ENCODE measurements at places on chromosomes 12 and 14.

DNA sequence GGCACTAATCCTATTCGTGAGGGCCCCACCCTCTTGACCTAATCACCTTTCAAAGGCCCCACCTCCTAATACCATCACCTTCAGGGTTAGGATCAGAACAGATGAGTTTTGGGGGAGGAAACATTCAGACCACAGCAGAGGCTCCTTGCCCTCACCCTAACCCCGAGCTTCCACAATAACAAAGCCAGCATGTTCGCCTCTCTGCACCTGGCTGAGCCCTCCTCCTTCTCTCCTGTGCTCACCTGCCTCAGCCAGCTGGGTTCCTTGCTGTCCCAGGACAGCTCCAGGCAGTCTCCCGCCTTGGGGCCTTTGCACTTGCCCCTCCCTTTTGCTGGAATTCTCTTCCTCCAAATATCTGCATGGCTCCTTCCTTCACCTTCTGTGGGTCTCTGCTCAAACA is 9.7 kb upstream of the RAN start:
- DNase-seq, result no peak

DNA sequence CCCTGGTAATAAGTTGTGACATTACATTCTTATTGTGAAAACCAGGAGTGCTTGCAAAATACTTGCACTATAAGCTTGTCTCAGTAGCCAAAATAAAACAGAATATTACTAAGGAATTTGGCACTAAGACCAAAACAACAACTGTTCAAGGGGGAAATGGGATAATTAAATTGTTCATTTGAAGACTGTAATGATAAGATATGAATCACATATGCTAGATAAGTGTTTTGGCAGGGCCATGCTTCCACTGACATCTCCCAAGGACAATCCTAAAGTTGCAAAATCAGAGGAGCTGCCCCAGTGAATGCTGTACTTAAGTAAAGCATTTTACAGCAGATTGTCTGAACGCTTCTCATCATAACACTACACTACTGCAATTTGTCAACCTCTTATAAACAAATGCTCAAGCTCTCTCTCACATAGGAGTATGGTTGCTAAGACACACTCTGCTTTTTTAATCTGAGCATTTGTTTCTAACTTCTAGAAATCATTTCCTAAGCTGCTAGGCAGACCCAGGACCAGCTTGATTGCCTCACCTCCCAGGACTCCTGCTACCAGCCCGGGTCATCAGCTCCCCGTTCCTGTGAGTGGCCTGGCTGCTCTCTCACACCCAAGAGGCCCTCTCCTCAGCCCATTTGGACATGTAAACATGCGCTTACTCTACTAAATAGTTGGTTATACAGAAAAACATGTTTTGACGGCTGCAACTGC is 191.5 kb downstream of the PAX9 start:
- DNase-seq, result no peak

DNA sequence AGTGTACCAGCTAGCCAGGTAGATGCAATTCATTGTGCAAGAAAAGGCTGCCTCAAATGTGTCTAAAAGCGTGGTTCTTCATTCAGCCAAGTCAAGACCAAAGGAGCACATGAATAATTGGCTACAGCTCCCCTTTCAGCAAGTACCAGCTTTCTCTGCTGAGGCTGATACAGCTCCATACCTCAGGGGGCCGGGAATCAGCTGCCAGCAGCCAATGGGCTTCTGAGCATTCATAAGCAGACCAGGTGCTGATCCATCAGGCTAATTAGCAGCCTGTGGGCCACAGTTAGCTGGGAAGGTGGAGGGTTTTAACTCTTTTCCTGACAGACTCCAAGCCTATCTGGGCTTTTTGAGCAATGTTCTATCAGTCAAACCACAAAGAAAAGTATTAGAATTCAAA is 264.7 kb downstream of the APAF1 start:
- no peak for DNase-seq

DNA sequence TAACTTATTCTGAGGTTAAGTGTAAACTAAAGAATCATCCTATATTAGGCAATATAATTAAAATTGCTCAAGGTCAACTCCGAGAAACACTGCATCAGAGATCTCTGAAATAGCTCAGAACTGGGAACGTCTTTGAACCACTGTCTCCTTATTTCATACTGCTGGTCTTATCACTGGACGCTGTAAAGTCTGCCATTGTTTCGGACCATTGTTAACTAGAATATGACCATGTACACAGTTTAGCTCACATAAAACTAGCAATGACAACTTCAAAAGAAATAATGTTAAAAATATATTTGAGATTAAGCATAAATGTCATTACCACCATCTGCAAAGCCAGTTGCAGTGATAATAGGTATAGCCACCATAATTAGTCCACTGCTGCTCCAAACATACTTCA is 2.9 kb downstream of the ABCD2 start:
- DNase-seq, result no peak

DNA sequence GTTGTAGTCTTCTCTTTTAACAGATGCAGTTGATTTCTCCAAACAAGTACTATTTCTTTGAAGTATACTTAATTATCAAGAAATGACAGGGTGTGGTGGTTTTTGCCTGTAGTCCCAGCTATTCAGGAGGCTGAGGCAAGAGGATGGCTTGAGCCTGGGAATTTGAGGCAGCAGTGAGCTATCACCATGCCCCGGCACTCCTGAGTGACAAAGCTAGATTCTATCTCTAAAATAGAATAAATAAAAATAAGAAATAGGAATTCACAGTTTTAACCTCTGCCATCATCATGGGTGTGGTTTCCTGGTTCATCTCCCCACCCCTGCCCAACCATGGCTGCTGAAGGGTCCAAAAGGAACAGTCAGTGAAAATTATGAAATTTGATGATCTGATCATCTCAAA is 290.2 kb upstream of the FLRT2 start:
- DNase-seq, result no peak

DNA sequence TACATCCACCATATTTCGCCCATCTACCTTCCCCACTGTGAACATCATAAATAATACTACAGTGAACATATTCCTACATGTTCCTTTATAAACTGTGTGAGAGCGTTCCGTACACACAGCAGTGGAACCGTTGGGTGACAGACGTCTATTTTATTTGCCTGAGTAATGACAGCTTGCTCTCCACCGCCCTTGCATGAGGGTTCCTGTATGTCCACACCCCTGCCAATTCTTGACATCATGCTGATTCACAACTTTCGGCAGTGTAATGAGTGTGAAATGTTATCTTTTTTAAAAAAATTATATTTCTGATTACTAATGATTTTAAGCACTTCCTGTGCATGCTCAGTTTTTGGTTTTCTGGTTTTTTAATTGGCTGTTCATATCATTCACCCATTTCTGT is 4.3 kb upstream of the RAD52 start:
- no peak for DNase-seq

DNA sequence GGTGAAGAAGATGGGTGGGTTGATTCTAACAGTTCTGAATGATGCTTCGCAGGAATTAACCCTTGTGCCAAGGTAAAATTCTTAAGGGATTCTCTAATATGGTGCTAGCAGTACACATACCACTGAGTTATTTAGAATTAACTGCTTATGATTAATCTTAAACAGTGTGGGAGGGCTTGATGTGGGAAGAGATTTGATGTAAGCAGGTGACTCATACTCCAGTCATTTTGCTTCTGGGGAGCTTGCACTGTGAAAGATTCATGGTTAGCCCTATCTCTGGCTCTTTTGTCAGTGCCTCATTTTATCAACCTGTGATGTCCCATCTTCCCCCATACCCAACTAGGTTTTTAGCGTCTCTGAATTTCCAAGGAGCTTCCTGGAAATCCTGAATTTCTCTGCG is 83.8 kb downstream of the NRXN3 start:
- no peak for DNase-seq

DNA sequence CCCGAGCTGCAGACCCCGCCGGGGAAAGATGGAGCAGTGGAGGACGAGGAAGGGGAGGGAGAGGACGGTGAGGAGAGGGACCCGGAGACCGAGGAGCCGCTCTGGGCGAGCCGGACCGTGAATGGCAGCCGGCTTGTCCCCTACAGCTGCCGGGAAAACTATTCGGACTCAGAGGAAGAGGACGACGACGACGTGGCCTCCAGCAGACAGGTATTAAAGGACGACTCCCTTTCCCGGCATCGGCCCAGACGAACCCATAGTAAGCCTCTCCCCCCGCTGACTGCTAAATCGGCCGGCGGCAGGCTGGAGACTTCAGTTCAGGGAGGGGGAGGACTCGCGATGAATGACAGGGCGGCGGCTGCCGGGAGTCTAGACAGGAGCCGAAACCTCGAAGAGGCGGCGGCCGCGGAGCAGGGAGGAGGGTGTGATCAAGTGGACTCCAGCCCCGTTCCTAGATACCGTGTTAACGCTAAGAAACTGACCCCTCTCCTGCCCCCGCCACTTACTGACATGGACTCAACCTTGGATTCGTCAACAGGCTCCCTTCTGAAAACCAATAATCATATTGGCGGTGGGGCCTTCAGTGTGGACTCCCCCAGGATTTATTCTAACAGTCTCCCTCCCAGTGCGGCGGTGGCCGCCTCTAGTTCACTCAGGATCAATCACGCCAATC is 962 bp downstream of the LEMD3 start:
- no peak for DNase-seq

GRCh38 chr12:75917715-75918114 is 113.9 kb downstream of the PHLDA1 start:
- no peak for DNase-seq

All from GM18507 (cell line).